Activated CD4-positive, alpha-beta T cell treated with anti-CD3 and anti-CD28 coated beads, Interleukin-2, amount 50 U/mL, for 24 hours (primary cell): ENCODE measurements at places on chromosomes 6 and 20.
A peak's percentile ranks its signal among the peaks of the same experiment; 100 is the strongest.

DNA sequence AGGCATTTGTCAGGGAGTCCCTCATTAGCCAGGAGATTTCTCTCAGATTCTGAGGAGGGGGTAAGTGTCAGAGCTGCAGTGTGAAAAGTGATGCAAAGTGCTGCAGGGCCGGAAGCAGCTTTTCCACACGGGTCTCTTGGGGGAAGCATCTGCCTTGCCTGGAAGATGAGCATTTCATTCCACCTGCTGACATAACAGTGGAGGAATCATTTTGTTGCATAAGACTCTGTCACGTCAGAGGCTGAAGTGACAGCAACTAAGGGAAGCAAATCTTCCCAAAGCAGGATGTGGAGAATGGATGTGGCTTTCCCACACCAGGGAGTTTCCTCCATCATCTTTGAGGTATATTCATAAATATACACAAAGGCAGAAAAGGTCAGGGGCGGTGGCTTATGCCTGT, 22.8 kb downstream of the DCBLD1 start:
- DNase-seq, result no peak

DNA sequence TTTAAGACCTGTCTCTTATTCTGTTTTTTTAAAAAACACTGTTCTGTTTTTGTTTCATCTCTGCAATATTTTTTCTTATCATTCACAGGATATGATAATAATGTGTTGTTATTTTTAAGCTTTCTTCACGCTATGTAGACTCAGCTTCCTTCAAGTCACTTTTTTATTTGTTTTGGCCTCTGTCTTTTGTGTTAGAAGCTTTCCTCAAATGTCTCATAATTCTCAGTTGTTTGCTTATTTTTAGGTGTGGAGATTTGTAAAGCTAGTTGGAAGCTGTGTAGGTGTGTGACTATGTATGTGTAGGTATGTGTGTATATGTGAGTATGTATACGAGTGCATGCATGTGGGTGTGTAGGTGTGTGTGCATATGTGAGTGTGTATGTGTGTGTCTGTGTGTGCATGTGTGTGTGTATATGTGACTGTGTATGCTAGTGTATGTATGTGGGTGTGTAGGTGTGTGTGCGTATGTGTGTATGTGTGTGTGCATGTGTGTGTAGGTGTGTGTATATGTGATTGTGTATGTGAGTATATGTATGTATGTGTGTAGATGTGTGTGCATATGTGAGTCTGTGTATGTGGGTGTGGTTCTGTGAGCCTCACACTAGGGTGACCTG, 16.3 kb upstream of the VEGFA start:
- DNase-seq, result no peak

GRCh38 chr6:87436435-87436834, 28.7 kb downstream of the CFAP206 start:
- DNase-seq, result peak; percentile 4

DNA sequence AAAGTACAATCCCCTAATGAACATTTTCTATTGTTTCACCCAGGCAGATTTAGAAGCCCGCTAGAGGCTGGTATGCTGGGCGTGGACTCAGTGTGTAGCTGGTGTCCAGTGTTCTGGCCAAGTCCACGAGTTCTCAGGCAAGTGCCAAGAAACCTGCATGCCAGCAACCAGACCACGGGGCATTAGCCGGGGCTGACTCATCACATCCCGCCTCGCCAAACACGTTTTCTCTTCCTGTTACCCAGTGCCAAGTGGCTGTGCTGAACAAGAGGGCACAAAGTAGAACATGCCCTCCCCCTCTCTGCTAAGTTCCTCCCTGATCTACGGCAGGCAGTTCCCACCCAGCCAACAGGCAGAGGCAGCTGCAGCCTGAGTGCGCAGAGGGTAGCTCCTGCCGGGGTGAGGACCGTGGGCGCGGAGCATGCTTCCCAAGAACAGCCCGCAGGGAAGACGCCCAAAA, 29.6 kb downstream of the RAMACL start:
- DNase-seq, result no peak

DNA sequence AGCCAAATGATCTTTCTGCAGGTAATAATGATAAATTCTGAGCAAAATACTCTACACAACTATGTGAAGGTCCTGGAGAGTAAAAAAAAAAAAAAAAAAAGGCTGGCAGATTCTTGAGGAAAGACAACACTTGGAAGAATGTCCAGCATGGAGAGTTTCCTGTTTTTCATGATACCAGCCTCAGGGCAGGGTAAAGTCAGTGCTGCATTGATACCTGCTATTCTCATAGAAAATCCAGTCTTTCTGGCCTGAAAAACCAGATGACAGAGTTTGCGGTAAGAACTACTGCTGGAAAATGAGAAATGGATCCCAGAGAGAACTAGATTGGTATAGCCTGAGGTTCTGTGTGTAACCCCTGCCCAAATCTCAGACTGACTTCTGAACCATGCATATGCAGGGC, 89.1 kb downstream of the AFG1L start:
- no peak for DNase-seq

DNA sequence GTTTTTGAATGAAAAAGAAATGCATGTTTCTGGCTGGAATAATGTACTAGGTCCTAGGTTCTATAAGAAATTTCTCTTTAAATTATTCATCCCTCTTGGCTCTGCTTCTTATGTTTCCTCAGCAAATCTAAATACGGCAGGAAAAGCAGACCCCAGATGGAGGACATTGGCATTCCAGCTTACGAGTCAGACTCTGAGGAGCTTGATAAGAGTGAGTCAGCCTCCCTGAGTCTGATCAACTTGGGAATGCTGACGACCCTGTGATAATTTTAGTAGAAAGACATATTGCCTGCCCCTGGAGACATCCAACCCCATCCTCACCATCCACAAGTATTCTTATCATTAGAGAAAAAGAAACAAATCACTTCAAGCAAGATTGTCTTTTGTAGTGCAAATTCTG, 509.7 kb upstream of the MARCKS start:
- DNase-seq, result no peak

- no peak for DNase-seq
Measured at GRCh38 chr6:150550244-150550643, 49.4 kb upstream of the PLEKHG1 start.

DNA sequence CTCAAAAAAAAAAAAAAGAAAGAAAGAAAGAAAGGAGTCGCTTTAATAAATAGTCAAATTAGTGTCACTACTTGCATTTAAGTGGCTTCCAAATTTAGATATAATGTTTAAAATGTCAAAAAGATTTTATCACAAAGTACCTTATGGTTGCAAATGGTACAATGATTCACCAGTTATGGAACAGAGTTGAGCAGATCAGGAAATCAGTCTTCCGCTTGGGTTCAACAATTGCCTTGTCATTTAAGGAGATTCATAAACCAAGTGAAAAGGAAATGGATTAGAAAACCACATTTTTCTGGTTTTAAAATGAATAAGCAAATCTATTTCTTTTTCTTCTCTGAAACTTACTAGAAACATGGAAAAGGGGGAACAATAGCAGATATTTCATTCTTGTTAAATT, 94.8 kb upstream of the PTPRT start:
- no peak for DNase-seq
